ENCODE measurements at places on chromosomes 12 and 14.

DNA sequence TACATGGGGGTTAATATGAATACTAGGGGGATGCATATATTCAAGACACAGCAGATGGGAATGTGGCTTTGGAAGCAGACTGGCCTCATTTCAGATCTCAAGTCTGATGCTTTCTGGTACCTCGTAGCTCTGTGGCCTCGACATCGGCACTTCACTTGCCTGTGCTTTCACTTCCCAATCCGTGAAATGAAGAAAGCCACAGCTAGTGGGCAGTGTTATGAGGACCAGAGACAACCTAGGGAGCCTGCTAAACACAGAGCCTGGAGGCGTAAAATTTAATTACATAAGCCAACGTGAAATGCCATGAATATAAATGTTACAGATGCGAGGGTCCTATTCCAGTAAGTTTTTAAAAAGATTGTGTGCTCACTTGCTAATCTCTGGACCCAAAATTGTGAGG, 286.0 kb downstream of the TMEM132D start:
- no peak for DNase-seq

GRCh38 chr12:131260954-131261353, 307.2 kb downstream of the ADGRD1 start:
- no peak for DNase-seq

DNA sequence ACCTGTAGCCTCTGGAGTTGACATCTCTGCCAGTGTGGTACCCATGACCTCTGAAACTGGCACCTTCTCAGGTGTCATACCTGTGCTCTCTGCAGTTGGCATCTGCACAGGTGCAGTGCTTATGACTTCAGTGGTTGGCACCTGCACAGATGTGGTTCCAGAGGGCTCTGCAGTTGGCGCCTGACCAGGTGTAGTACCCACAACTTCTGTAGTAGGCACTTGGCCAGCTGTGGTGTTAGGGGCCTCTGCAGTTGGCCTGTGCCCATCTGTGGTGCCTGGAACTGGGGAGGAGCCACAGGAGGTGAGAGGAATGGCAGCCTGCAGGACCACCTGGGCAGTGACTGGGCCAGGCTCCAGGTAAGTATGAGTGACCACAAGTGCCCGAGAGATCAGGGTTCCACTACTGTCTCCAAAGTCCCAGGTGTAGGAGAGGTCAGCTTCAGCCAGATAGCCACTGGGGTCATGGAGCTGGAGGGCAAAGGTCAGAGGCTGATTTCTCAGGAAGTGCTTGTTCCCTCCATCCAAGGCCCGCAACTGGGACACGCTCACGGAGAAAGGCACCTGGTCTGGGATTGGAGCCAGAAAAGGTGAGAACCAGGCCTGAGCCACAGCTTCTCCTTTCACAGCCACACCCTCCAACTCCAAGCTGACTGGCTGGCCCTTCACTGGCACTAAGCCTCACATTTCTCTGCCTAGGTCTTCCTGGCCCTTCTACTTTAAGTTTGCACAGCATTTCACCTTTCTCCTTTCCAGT, 8.6 kb downstream of the PMEL start:
- DNase-seq, result no peak

- no peak for DNase-seq
Observed at GRCh38 chr12:81079280-81080076, 1.6 kb downstream of the ACSS3 start.

GRCh38 chr14:59148334-59148900, 40.0 kb upstream of the DAAM1 start:
- DNase-seq, result no peak

DNA sequence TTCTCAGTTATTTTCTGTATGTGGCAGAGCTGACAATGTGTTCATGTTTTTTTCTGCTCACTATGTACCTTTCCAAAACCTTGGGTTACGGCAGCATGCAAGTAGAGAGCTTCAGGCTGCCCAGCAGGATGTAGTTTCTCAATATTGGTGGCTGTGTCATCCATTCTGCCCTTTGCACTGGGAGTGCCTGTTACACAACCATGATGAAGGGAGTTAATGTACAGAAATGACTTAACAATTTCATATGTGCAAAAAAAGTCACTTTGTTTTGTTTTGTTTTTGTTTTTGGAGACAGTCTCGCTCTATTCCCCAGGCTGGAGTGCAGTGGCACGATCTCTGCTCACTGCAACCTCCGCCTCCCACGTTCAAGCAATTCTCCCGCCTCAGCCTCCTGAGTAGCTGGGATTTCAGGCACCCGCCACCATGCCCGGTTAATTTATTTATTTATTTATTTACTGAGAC, 6.1 kb upstream of the CNIH1 start:
- no peak for DNase-seq

DNA sequence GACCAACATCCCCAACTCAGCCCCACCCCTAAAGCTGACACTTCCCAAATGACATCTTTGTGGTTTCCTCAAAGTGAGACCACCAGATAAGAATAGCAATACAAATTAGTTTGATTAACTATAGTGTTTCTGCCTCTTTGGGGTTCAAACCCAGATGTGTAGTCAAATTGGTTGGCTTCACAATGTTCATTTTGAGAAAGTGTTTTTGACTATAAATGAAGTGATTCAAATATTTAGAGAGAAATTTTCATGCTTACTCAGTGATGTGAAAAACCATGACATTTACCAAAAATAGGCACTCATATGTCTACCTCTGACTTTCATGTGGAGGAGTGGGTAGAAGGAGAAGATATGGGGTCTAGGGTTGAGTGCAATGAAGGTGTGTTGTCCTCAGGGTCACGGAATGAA, 218.4 kb downstream of the BCAT1 start:
- DNase-seq, result no peak

- no peak for DNase-seq
Observed at GRCh38 chr14:64918216-64918615, 4.0 kb downstream of the CHURC1 start.

GRCh38 chr14:66041582-66041981, 444.6 kb upstream of the CCDC196 start:
- no peak for DNase-seq

DNA sequence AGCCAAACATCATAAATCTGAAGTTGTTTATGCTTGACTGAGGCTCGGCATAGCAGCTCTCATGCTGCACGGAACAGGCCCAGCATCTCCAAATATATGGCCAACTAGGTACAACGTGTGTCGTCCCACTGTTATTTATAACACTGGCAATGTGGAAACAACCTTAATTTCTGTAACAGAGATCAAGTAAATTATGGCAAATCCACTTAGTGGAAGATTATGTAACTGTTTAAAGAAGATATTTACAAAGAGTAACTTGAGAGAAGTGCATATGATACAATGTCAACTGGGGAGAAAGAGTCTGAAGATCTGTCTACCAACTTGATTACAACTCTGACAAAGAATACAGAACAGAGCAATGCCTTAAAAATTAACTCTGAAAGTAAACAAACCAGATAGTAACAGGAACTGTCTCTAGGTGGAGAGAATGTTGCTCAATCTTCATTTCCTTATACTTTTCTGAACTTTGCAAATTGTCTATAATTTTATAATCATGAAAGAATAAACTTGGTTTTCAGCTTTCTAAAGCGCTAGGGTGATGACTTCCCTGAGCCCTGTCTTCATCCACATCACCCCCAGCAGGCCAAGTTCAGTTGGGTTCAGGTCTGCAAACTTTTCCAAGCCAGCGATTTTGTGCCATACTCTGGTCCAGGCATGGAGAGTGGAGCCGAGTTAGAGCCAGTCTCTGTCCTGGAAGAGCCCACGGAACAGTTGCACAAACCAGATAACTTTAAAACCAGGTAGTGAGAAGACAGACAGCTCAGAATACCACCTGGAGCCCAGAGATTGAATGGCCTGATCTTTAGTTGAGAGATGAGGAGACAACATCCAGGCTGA, 44.3 kb upstream of the BDKRB2 start:
- DNase-seq, result no peak

DNA sequence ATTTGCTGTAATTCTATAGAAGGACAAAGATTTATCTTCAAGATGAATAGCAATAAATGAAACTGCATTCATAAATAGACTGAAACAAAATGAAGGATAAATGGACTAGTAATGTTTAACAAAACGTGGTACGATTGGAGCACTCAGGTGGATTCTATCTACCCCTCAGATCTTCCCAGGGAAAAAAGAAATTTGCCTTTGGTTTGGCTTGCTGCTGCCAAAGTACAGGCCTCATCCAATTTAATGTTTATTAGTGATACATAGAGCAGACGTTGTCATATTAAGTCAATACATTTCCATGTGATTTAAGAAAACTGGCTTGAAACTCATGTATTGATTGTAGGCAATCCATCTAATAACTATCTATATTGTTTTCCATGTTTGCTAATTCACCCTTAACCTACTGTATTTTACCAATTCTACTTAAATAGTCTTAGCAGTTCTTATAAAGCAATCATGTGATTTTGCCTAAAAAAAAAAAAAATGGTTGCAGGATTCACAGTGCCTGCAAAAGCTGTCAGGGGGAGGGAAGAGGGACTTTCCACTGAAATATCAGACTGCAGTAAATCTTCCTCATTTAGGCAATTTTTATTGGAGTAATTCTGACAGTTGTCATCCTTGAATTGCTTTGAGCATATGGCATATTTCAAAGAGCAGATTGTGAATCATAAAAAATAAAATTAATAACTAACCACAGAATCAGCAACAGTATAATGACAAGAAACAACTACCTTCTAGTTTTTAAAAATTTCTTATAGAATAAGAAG, 242.2 kb upstream of the NPAS3 start:
- no peak for DNase-seq

DNA sequence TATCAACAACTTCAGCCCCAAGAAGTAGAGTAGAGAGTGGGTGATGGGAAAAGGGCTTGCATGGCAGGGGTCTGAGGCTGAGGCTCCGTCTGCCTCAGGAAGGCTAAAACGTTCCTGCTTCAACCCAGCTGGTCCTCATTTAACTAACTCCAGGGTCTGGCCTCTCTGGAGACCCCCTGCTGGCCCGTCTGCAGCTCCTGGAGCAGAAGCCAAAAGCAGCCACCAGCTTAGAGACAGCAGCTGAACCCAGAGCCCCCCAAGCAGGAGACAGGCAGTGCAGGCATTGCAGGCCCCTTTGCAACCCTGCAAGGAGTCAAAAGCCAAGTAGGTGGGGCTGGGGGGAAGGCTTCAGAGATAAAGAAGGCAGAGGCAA, 25.1 kb upstream of the LTBP2 start:
- no peak for DNase-seq

GRCh38 chr12:563250-563781, 99.9 kb downstream of the NINJ2 start:
- DNase-seq, result peak; percentile 78

DNA sequence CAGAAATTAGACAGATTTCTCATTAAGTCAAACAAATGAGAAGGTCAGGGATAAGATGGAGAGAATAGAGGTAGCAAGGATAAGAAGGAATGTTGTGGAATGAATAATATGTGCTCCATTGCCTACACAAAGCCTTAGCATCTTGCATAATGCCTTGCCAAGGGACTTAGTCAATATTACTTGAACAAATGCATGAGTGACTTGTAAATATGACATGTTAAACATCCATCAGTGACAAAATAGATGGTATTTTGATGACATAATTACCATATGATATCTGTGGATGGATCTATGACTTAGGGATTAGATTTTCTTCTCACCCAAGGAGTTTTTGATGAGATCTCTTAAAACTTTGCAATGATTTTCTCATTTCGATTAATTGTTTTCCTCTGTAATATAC, 194.1 kb upstream of the RASSF8 start:
- DNase-seq, result no peak

Measured in activated CD4-positive, alpha-beta memory T cell treated with anti-CD3 and anti-CD28 coated beads, Interleukin-2, amount 10 ng/mL, durations not matched to agents 7 days and 5 days (primary cell).